ENCODE measurements at places on chromosomes 11 and 22. TPM values are rescaled to one million over a fixed set of nuclear protein-coding genes. Genes with fewer than 3 reads are reported as not detected.

The VPREB1 gene
- total RNA-seq = not detected

The HEPN1 gene
- total RNA-seq = not detected

The TSGA10IP gene
- total RNA-seq = not detected

The DGAT2 gene
- 0.57 TPM for total RNA-seq

The SEC14L2 gene
- 19.9 TPM for total RNA-seq

The AP5B1 gene
- 25.8 TPM for total RNA-seq

The OR51T1 gene
- not detected for total RNA-seq

The LMO2 gene
- total RNA-seq = 0.47 TPM

The ACRV1 gene
- not detected for total RNA-seq

The OSM gene
- 1.1 TPM for total RNA-seq

The SPDYC gene
- total RNA-seq = not detected

The NCF4 gene
- total RNA-seq = 3.1 TPM

The OR51I1 gene
- not detected for total RNA-seq

The CSNK2A3 gene
- 1.5 TPM for total RNA-seq

The CDC42BPG gene
- total RNA-seq = 10.3 TPM

The RFPL1 gene
- not detected for total RNA-seq

The PRDM11 gene
- 12.0 TPM for total RNA-seq

The GRIK4 gene
- total RNA-seq = not detected

The SESN3 gene
- total RNA-seq = 85.4 TPM

The PACSIN3 gene
- total RNA-seq = 0.80 TPM

The TRPM5 gene
- 0.60 TPM for total RNA-seq

The CRYBA4 gene
- not detected for total RNA-seq

The MUC6 gene
- not detected for total RNA-seq

The IL17REL gene
- not detected for total RNA-seq

The RHOD gene
- 0.99 TPM for total RNA-seq

The OR4C13 gene
- total RNA-seq = not detected

The KCTD14 gene
- not detected for total RNA-seq

The CCDC157 gene
- 4.1 TPM for total RNA-seq

The SYCE3 gene
- total RNA-seq = not detected

The MDK gene
- total RNA-seq = 8.0 TPM

The CCDC188 gene
- not detected for total RNA-seq

The TEX54 gene
- total RNA-seq = 0.91 TPM

The LRRC75B gene
- not detected for total RNA-seq

The MED19 gene
- total RNA-seq = 11.9 TPM
